ENCODE measurements at places on chromosomes 3 and 15.

- no peak for DNase-seq
Observed at GRCh38 chr3:16484216-16484615, 29.3 kb downstream of the RFTN1 start.

DNA sequence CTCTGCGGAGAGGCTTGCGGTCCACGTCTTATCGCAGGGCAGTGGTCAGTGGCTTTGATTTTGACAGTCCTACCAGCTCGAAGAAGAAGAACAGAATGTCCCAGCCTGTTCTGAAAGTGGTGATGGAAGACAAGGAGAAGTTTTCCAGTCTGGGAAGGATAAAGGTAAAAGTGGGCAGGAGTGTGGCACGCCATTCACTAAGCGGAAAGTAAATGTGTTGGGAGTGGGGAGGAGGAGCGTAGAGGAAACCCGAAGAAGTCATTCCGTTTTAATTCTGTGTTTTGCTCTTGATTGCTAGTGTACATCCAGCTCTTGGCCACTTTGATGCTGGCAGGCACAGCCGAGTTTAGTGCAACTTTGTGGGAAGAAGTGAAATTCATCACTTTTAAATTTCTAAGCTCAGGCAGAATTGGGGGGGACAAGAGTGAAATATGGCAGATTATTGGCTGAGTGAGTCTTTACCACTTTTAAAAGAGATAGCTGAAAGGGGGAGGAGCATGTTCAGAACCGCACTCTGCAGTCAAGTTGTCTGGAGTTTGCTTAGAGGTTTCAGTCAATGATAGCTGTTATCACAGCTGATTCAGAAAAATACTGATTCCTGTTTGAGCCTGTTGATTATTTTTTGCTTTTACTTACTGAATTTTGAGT is 1.8 kb downstream of the ARHGEF26 start:
- no peak for DNase-seq

- no peak for DNase-seq
Observed at GRCh38 chr15:64686130-64686735, 89.2 kb downstream of the RBPMS2 start.

GRCh38 chr3:122802323-122802722 is 7.5 kb downstream of the SLC49A4 start:
- no peak for DNase-seq

DNA sequence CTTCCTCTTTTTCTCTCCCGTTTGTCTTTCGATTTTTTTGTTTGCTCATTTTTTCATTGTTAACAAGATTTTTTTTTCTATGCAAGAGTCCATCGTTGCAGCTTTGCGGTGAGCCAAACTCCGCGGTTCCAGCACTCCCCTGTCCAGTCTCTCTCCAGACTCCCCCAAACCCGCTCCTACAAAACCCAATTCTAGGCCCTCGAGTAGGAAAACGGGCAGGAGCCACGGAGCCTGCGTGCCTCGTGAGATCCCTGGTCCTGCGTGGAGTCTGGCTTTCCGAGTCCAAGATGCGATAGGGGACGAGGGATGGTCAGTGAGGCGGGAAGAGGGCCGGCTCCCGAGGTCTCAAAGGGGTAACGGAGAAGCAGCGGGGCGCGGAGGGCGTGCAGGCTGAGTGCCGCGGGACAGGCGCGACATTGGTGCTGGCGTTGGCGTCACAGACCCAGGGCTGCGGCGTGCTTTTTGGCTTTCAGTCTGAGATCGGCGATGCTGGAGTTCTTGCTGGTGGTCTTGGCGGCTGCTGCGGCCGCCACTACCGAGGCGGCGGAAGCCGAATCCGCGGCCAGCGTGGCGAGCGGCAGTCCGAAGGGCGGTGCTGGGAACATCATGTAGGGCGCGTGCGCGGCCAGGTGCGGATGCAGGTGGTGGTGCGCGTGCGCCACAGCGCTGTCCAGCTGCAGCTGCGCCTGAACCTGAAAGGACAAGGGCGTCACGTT is 8.5 kb downstream of the SHOX2 start:
- DNase-seq, result peak; percentile 78

- peak; percentile 41 for DNase-seq
Observed at GRCh38 chr15:67110958-67111864, 45.8 kb downstream of the SMAD3 start.

- no peak for DNase-seq
Observed at GRCh38 chr3:30518181-30518864, 88.1 kb upstream of the TGFBR2 start.

DNA sequence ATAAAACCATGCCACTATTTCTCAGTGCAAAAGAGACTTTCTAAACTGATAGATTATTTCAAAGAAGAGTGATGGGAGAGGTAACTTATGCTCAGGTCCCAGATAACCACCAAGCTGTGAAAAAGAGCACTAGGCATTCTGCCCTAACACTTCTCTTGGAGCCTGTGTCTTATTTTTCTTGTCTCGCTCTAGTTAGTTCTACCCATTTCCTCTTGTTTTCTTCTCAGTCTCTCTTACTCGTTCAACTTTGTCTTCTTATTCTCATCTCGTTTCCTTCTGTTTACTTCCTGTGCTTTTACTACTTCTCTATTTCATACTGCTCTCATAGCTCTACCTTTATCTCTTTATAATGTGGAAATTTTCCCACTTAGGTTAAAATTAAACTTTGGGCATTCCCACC is 91.8 kb upstream of the CGNL1 start:
- no peak for DNase-seq

DNA sequence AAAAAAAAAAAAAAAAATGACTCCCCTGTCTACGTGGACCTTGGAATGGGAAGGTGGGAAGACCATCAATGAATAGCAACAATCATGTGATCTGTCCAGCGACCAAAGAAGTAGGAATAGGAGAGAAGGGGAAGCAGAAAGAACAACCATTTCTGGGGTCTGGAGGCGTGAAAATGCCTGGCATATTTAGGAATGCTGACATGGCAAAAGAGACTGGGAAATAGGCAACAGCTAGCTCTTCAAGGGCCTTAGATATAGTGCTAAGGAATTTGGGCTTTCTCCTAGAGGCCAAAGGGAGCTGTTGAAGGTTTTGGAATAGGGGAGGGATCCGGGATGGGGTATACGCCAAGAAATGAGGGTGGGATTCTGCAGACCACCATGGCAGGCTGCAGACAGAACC is 5.9 kb downstream of the SLC22A13 start:
- no peak for DNase-seq

DNA sequence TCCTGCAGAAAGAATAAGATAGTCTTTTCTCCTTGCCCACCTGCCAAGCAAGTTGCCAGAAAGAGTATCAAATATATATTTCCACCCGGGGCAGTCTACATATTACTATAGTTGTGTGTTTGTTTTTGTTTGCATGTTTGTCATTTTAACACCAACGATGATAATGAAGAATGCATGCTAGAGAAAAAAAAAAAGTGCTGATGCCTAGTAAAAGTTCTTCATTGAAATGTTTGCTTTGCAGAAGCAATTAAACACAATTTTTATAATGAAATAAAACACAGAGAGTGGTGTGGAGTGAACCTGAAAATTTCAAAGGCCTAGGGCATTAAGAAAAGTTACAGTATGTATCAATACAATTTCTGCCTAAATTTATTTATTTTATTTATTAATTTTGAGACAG is 2.5 kb upstream of the PCLAF start:
- no peak for DNase-seq

GRCh38 chr15:33292717-33293307 is 18.0 kb upstream of the RYR3 start:
- no peak for DNase-seq

GRCh38 chr3:130894130-130894985 is 474 bp downstream of the ATP2C1 start:
- peak; percentile 54 for DNase-seq

GRCh38 chr15:75597667-75598341 is 18.7 kb upstream of the PTPN9 start:
- DNase-seq, result peak; percentile 55

GRCh38 chr3:45055411-45056143 is 29.5 kb downstream of the CLEC3B start:
- no peak for DNase-seq

DNA sequence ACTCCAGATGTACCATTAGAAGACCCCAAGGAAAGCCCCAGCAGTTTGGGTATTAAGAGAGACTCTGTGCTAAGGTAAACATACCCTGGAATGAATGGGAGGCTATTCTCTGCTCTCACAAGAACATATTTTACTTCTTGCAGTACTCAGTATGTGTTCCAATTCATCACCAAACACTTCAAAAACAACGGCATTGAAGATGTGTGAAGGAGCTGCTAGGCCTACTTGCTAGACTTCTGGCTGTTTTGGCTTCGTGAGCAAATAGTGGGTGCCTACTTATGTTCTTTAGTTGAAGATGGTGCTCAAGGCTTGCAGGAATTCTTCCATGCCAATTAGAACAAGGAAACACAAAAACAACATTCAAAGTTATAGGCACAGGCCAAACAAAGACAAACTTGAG is 514.5 kb downstream of the ROBO1 start:
- no peak for DNase-seq

GRCh38 chr3:38542401-38543298 is 46.5 kb downstream of the EXOG start:
- DNase-seq, result no peak

- no peak for DNase-seq
Observed at GRCh38 chr3:170637306-170637705, 51.4 kb upstream of the SLC7A14 start.

DNA sequence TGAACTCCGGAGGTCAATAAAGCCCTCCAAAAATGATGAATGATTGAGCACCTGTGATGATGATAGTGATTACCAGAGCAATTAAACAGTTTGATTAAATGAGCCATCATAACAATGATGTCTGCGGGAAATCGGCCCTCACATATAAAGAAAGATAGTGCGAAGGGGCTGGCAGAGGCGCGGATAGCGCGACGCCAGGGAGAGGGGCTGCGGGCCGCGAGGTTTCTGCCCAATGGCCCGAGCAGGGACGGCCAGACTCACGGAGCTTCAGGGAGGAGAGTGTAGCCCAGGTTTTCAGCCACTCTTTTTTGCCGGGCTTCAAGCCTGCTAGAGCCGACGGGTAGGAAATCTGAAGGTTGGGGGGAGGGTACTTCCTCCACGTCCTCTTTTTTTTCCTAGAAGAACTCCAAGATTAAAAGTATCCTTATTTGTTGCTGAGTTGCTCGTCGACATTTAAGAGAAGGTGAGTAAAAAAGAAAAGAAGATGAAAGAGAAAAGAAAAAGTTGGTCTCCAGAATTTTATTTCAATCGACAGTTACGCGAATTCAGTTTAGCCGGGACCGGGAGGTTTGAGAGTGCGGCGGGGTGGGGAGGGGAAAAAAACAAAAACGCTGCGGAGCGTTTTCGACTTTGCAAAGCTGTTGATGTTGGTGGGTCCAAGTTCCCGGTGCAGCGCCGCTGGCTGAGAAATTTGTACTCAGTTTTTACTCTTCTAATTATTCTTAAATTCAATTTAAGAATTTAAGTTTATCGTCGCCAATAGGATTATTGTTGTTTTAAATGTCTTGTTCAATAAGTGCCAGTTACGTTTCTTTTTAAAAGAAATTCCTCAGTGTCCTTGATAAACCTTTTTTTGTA is 2.2 kb upstream of the MEIS2 start:
- DNase-seq, result no peak

GRCh38 chr3:113174801-113175485 is 36.4 kb upstream of the BOC start:
- no peak for DNase-seq

DNA sequence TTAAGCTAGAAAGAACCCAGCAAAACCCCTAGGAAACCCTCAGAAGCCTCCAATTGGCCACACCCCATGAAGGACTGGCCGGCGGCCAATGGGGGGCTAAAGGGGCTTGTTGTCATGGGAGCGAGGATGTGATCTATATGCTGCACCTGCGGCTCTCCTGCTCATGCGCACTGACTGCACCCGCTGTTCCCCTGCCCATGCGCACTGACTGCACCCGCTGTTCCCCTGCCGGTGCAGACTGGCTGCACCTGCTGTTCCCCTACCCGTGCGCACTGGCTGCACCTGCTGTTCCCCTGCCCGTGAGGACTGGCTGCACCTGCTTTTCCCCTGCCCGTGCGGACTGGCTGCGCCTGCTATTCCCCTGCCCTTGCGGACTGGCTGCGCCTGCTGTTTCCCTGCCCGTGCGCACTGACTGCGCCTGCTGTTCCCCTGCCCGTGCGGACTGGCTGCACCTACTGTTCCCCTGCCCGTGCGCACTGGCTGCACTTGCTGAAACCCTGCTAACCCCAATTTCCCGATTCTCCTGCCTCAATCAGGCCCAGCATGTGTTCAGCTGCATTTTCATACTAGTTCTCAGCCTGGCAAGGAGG is 16.8 kb upstream of the MCCC1 start:
- DNase-seq, result peak; percentile 87

GRCh38 chr15:60371175-60372051 is 26.4 kb downstream of the ANXA2 start:
- no peak for DNase-seq

DNA sequence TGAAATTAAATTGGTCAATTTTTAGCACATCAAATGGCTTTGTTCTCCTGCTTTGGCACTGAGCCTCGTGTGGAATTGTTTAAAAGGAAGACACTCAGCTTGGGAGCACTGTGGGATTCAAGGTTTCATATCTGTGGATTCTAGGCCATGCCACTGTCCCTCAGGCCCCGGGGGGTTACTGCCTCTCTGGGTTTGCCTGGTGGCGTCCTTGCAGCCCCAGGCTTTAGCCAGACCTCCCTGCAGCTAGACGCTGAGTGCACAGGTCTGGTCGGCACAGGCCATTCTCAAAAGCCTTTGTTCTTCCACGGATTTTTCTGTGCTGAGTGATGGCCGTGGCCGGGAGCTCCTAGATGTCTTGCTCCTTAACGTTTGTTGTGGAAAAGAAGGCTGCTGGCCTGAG is 76.2 kb downstream of the CACNA2D3 start:
- no peak for DNase-seq

DNA sequence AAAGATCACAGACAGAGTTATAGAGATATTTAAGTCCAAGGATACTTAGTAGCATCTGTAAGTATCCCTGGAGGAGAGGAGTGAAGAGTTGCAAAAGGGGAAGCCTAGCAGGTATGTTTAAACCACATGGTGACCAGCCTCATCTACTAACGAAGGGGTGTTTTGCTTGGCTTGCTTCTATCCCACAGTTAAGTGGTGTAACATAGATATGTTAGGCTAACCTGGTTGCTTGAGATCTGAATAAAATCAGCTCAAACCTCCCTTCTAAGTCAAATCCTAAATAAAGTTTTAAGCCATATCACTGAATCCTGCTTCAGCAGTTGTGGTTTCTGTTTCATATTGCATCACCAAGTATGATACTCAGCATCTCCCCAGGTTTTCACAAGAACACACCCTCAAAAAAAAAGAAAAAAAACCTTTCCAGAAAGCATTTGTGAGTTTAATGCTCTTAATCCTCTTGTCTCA is 880.2 kb downstream of the ROBO1 start:
- DNase-seq, result no peak

DNA sequence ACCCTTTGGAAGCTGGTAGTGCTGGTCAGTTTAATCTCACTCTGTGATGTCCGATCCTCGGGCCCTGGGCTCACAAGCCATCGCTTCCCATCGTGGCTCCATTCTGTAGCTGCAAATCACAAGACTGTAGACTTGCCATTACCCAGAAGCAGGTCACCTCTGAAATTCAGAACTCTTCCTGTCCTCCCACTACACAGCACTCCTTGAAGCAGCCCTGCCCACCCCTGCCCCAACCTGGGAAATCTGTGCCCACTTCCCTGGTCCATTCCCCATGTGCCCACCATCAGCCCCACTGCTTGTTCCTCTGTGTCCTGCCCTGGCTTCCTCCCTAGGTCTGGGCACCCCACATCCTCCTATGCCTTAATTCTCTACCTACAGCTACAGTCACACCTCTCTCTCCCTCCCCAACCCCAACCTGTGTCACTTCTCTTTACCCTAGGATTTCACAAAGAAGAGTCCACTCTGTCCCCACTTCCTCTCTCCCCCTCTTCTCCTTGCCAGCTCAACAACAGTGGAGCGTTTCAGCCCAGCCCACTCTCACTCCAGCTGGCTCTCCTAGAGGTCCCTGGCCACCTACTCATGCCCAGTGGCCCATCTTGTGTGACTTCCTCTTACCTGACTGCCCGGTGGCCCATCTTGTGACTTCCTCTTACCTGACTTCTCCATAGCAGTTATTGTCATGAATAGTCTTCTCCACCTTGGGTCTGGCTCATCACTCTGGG is 8.3 kb downstream of the ZNF710 start:
- DNase-seq, result no peak

All from CD4-positive, alpha-beta T cell treated with Interleukin-15 for 1 hour (primary cell).